GM06990 (cell line): ENCODE measurements at places on chromosomes 11 and 22.

GRCh38 chr11:55793321-55793720 lies 2.0 kb upstream of the OR5D14 start:
- no peak for DNase-seq

GRCh38 chr11:65102142-65103095 lies 6.4 kb downstream of the VPS51 start:
- DNase-seq, result no peak

- DNase-seq, result no peak
These were observed 20.6 kb downstream of the PARVA start for GRCh38 chr11:12397931-12398334.

DNA sequence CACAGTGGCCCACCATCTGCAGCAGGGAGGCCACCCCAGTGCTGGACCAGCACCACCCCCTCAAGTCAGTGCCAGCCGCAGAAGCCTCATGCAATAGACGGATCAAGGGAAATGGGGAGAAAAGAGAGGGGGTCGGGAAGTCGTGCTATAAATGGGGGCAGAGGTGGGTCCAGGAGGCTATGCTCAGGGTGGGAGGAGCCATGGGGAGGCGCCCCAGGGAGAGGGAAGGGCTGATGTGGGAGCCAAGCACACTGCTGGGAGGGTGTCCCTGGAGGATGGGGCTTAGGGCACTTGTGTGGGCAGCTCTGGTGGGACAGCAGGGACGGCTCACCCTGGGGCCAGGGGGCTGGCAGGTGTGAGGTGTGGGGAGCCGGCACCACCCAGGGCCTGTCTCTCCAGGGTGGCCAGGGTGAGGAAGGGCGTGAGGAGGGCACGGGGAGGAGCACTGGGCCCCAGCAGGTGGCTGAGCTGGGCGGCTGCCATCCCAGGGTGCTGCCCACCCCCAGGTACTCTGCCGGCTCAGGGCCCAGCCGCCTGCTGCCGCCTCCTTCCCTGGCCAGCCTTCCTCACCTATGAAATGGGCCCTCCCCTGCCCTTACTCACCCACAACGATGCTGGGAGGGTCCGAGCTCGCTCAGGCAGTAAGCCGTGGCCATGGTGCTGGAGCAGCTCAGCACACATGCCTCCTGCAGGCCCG lies 18.0 kb downstream of the PHLDA2 start:
- no peak for DNase-seq
